Hematopoietic multipotent progenitor cell (in vitro differentiated cells): ENCODE measurements at places on chromosomes 2 and 18. TPM values are rescaled to one million over a fixed set of nuclear protein-coding genes. Genes with fewer than 3 reads are reported as not detected.

The GRB14 gene
- not detected for total RNA-seq

The CNGA3 gene
- total RNA-seq = not detected

The VSNL1 gene
- not detected for total RNA-seq

The DSEL gene
- total RNA-seq = 0.54 TPM

The C2orf72 gene
- total RNA-seq = not detected

The FZD7 gene
- 11.6 TPM for total RNA-seq

The AOX1 gene
- total RNA-seq = 4.8 TPM

The ZNF521 gene
- total RNA-seq = 169 TPM

The REG1B gene
- total RNA-seq = under 0.01 TPM

The ATG9A gene
- total RNA-seq = 56.8 TPM

The CCDC178 gene
- total RNA-seq = not detected

The TCF23 gene
- not detected for total RNA-seq

The METTL4 gene
- total RNA-seq = 2.7 TPM
